ENCODE measurements at places on chromosomes 16 and 17.

DNA sequence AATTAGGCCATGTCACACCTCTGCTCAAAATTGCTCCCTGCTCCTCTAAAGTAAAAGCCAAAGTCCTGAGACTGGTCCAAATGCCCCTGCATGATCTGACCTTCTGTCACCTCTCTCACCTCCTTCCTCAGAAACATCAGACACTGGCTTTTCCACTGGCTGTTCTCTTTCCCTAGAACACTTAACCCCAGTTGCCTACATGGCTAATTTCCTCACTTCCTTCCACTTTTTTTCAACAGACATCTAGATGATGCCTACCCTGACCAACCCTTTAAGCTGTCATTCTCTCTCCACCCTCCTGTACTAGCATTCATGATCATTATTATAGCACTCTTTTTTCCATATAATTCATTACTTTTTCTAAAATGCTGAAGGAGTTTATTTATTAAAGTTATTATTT lies 31.0 kb downstream of the CCT6B start:
- no peak for DNase-seq

DNA sequence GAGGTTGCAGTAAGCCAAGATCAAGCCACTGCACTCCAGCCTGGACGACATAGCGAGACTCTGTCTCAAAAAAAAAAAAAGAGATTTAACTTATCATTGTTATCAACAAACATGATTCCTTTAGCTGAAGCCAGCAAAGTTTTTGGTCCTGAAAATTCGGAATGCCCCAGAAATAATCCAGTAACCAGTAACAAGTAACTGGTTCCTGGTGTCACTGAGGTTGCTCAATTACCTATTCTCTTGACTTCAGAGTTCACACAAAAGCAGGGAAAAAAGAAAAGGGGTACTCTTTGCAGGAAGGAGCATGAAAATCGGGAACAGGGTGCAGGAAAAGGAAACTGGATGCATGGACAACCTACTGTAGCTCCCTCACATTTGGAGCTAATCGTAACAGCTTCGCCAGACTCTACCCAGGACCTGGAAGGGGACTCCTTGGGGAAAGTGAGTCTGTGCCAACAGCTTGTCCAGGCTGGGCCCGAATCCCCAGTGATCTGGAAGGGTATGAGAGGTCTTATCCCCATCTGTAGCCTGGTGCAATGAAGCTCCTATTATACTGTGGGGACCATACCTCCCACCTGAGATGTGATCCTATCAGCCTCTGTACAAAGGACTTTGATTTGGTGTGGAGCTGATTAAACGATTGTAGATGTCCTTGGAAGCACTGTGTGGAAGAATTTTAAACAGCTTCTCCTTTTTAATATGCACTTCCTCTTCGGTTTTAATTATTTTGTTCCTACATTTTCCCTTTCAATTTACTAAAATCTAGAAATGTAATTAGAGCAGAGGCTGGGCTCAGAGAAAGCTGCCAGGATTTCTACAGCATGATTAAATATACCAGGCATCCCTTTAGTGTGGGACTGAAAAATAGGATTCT lies 3.4 kb upstream of the SPOP start:
- no peak for DNase-seq

DNA sequence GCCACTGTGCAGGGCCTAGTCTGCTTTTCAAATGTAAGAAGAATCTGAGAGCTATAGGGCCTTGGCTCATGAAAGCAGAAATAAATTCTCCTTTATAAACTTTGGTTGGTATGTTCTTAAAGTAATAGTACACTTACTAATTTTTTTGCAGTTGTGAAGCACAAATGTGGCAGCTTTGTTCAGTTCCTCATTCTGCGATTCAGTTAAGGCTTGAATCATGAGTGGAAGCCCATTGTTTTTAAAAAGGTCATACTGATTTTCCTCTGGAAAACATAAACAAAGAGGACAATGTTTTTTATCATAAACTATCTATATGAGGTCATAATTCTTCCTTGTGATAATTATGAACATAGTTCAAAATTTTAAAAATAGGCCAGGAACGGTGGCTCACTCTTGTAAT lies 23.6 kb upstream of the DYNC1LI2 start:
- DNase-seq = no peak

GRCh38 chr17:41691031-41691777 lies 2.5 kb downstream of the EIF1 start:
- no peak for DNase-seq

GRCh38 chr17:50171371-50172071 lies 5.7 kb downstream of the SGCA start:
- no peak for DNase-seq

GRCh38 chr17:73189417-73190099 lies 3.3 kb upstream of the COG1 start:
- DNase-seq = no peak

DNA sequence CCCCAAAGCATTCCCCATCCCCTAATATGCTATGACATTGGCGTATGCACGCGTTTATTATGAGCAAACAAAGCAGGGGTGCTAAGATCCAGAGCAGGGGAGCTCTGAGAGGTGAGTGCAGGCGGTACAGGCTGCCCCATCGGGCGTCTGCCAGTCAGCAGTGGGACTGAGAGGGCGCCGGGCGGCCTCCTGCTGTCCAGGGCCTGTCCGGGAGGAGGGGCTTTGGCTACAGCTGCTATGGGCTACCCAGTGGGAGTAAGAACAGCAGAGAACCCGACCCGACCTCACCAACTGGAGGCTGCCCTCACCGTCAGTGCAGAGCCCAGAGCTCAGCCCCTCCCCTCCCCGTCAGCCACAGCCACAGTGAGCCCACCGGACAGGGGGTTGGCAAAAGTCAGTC lies 18.5 kb upstream of the AATK start:
- no peak for DNase-seq

- no peak for DNase-seq
Observed at GRCh38 chr16:73529303-73530012, 481.5 kb upstream of the ZFHX3 start.

- DNase-seq = no peak
Observed at GRCh38 chr17:6343736-6344135, 91.2 kb downstream of the AIPL1 start.

DNA sequence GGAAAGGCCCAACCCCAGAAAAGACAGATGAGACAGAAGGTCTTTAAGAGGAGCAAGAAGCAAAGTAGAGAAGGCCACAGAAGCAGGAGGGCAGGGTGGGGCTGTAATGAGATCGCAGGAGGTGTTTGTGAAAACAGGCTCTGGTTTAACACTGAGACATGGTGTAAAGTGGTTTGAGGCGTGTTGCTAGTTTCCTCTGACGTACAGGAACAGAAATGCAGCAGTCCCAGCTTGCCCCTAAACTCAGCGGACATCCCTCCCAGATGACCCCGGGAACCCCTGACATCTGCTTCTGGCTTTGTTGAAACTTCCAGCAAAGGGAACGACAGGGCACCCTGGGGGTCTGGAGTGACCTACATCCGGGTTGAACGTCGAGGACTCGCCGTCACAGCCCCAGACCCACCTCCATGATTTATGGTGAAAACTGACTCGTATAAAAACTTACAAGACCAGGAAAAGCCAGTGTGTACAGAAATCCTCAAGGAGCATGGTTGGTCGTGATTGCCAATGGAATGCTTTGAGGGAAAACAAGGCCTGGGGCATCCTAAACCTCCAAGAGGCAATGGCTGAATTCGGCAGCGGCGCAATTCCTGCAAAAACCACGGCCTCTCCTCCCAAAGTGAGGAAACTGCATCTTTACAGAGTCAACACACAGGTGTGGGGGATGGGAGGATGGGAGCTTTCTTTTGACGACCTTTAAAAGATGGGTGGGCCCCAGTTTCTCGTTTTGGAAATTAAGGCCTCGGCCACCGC lies 25.8 kb downstream of the LITAF start:
- DNase-seq = no peak

- no peak for DNase-seq
Observed at GRCh38 chr16:8716052-8716451, 41.6 kb downstream of the ABAT start.

GRCh38 chr17:68972119-68972704 lies 17.0 kb upstream of the ABCA8 start:
- no peak for DNase-seq

All from KG1 (cell line).